Stimulated activated CD4-positive, alpha-beta T cell treated with anti-CD3 and anti-CD28 coated beads, Interleukin-2, amount 100 ng/mL, for 4 hours (primary cell): ENCODE measurements at places on chromosomes 7 and 10.

- no peak for DNase-seq
These were observed 260.1 kb downstream of the SLC25A13 start for GRCh38 chr7:96061844-96062243.

DNA sequence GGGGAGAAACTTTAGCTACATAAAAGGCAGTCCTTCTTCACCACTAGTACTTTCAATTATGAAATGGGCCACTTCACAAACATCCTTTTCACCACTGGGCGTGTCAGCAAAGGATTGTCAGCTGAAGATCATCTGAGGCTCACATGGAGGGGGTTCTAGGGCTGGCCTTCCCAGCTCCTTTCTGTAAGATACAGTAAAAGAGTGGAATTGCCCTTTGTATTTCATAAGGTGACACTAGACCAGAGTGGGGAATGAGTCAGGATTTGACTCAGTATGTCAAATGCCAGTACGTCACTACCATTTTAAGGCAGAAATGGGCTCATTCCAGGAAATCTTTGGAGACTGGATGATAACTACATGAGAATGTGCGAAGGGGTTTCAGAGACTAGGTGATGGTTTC lies 21.2 kb upstream of the BLOC1S2 start:
- no peak for DNase-seq

DNA sequence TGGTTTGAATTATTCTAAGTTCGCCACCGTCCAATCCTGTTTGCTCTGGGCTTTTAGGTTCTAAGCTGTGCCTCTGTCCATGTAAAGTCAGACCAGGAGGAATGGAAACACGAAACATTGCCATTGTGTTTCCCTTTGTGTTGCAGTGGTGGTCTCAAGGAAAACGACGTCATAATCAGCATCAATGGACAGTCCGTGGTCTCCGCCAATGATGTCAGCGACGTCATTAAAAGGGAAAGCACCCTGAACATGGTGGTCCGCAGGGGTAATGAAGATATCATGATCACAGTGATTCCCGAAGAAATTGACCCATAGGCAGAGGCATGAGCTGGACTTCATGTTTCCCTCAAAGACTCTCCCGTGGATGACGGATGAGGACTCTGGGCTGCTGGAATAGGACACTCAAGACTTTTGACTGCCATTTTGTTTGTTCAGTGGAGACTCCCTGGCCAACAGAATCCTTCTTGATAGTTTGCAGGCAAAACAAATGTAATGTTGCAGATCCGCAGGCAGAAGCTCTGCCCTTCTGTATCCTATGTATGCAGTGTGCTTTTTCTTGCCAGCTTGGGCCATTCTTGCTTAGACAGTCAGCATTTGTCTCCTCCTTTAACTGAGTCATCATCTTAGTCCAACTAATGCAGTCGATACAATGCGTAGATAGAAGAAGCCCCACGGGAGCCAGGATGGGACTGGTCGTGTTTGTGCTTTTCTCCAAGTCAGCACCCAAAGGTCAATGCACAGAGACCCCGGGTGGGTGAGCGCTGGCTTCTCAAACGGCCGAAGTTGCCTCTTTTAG lies 46.3 kb upstream of the DMBT1 start:
- DNase-seq = no peak

DNA sequence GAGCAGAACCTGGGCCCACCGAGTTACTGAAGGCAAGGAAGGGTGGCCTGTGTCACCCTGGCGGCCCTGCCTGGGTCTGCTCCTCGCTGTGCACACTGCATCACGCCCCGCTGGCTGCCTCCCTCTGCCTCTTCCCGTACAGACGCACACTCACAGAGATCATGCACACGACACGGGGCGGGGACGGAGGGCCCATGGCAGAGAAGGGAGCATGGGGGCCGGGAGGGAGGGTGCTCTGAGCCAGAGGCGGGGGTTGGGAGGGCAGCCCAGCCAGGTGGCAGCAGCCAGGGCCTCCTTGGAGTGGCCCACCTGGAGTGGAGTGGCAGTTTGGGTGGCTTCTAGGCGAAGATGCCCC lies 16.6 kb downstream of the BUD23 start:
- no peak for DNase-seq

- DNase-seq = no peak
These were observed 3.7 kb downstream of the SEMA4G start for GRCh38 chr10:100972904-100973535.

GRCh38 chr7:33757563-33758165 lies 147.7 kb upstream of the BMPER start:
- no peak for DNase-seq

- DNase-seq = no peak
These were observed 10.4 kb downstream of the TNS3 start for GRCh38 chr7:47571331-47572093.
